Hippocampal formation (tissue), 2 donors: ENCODE measurements at places on chromosomes 16 and 17.
A peak's percentile ranks its signal among the peaks of the same experiment; 100 is the strongest.

DNA sequence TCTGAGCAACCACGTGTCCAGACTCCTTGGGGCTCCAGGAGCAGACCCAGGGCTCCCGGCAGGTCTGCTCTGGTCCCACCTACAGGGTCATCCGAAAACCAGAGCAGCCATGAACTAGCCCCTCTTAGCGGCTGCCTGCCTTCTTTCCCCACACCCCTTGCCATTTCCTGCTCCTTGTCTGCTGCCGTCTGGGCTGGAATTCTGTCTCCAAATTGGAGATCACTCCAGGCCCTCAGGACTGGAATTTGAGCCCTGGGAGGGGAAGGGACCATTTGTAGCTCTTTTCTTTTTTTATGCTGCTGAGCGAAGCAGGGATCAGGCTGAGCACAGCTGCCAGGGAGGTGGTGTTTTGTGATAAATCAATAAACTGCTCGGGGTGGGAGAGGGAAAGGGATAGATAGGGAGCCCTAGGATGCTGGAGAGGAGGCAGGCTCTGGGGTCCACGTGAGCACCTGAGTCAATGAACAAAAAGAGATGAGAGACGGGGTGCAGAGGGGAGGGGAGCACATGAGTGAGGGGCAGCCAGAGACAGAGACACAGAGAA lies 257.5 kb downstream of the ENGASE start:
- DNase-seq: no peak

DNA sequence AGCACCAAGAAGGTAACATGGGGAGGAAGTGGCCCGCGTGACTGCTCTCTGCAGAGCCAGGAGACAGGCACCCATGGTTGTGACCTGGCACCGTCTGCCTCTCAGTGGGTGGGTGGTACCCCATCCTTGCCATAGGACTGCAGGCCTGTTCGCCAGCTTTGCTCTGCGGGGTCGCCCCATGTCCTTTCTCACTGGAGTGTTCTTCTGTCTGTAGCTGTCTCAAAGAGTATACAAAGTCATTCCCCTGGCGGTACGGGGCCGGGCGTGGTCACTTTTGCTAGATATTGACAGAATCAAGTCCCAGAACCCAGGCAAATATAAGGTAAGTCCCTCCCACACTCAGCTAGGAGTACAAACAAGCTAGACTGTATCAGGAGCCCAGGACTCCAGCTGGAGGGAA lies 6.0 kb downstream of the TBC1D26 start:
- no peak for DNase-seq

DNA sequence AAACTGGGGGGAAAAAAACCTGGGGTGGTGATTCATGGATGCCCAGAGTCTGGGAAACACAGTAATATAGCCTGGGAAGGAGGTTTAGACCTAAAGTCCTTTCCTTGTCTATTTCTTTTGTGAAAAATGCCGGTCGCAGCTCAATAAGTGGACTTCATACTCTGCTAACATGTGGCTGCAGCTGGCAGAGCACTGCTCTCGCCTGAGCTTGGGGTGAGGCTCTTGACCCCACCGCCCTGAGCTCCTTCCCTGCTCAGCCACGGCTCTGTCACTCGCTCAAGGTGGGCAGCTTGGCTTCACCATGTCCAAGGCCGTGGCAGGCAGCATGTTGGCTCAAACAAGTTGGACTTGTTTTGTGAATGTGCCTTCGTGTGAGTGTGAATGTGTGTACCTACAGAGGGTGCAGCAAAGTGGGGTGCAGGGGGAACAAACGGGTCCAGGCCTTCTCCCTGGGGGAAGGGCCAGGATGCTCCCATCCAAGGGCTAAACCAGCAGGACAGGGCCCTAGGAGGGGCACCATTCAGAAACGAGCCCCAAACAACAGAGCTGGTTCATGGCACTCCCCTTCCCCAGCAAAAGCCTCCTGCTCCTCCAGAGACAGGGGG lies 4.9 kb downstream of the FA2H start:
- DNase-seq: no peak

- DNase-seq: peak; percentile 79
Measured at GRCh38 chr16:9047689-9048301, 43.6 kb upstream of the HAPSTR1 start.

- DNase-seq: no peak
Measured at GRCh38 chr16:56825826-56826225, 39.2 kb upstream of the SLC12A3 start.

- DNase-seq: no peak
Measured at GRCh38 chr17:30545024-30545423, 67.8 kb downstream of the GOSR1 start.
